Peyer's patch (tissue), 4 donors: ENCODE measurements at places on chromosomes 5 and 9.

DNA sequence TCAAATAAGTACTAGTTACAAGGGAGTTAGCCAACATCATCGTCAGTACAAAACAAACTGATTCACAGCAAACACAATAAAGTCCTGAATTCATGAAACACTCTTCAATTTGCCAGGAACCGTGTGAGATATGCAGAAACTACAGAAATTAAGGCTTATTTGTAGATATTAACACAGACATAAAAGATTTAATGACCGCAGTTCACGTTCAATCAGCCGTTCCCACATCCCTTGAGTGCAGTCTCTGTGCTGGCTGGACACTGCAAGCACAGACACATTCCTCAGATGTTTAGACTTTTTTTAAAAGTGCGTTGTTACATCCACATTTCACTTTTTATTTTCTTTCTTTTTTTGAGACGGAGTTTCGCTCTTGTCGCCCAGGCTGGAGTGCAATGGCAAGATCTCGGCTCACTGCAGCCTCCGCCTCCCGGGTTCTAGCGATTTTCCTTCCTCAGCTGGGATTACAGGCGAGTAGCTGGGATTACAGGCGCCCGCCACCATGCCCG lies 566 bp upstream of the CEP78 start:
- H3K27ac ChIP-seq, result peak overlapping the region; percentile 85
- H3K27me3 ChIP-seq, result no peaks in the 10 kb centered on the region
- DNase-seq, result no peak
- peak overlapping the region; percentile 83 for H3K4me3 ChIP-seq
- H3K36me3 ChIP-seq, result no peaks in the 10 kb centered on the region
- peaks cover 6% of the 10 kb centered on the region for H3K4me1 ChIP-seq

- DNase-seq, result no peak
- peaks cover 85% of the 10 kb centered on the region for H3K36me3 ChIP-seq
- H3K27ac ChIP-seq, result no peak overlapping the region
- no peak overlapping the region for H3K4me3 ChIP-seq
- H3K4me1 ChIP-seq, result no peaks in the 10 kb centered on the region
Measured at GRCh38 chr5:43530648-43531047, 15.7 kb upstream of the C5orf34 start.

DNA sequence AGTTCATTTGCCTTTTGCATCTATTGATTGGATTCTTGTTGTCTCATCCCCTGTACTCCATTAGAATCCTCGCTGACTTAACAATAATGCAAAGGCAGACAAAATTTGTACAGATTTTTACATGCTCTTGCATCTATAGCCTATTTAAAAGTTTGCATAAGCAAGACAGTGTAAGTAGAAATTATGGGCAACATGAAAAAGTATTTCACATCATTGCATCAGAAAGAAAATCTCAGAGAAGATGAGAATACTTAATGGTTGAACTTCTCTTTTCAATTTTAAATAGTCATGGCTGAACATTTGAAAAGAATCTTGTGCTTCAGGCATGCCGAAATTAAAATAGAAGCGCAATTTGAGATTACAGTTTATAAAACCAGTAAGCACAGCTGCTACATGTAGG lies 226.4 kb downstream of the EFNA5 start:
- H3K27ac ChIP-seq, result no peak overlapping the region
- no peaks in the 10 kb centered on the region for H3K36me3 ChIP-seq
- H3K27me3 ChIP-seq, result no peaks in the 10 kb centered on the region
- no peaks in the 10 kb centered on the region for H3K4me1 ChIP-seq
- H3K4me3 ChIP-seq, result no peak overlapping the region

GRCh38 chr5:11037941-11038340 lies 276.9 kb upstream of the DAP start:
- H3K27me3 ChIP-seq, result no peaks in the 10 kb centered on the region
- DNase-seq, result no peak
- H3K36me3 ChIP-seq, result no peaks in the 10 kb centered on the region
- no peak overlapping the region for H3K4me3 ChIP-seq
- H3K27ac ChIP-seq, result no peak overlapping the region

DNA sequence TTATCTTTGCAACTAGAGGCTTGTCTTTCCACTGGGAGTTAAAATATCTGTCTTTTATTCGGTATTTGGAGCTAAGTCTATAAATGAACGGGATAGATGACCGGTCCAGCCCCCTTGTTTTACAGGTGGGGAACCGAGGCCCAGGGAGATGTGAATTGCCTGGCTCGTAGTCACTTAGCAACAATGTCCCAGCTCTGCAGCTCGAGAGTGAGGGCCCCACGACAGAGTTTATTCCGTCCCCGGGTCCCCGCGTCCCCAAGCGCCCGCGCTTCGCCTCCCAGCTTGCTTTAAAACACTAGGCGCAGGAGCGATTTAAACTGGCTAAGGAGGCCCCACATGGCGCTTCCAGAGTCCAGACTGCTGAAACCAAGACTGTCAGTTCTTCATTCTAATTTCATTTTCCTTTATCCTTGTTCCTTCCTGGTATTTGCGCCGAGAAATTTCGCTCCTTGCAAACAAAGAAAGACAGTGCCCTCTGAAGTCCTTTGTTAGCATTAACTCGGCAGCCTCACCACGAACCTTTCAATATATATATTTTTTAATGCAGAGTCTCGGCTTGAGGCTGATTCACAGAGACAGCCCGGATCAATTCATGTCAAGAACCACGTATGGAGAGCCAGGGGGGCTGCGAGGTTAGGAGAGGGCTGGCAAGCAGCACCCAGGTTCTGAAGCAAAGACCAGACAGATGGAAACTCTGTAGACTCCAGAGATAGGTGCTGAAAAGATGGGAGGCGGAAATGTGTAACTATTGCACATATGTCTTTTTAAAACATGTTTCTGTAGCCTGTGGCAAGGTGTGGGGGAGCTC lies 1.4 kb upstream of the ENC1 start:
- peak overlapping the region; percentile 87 for H3K27ac ChIP-seq
- no peaks in the 10 kb centered on the region for H3K4me1 ChIP-seq
- peak; percentile 63 for DNase-seq
- H3K27me3 ChIP-seq, result no peaks in the 10 kb centered on the region
- peak overlapping the region; percentile 79 for H3K4me3 ChIP-seq

DNA sequence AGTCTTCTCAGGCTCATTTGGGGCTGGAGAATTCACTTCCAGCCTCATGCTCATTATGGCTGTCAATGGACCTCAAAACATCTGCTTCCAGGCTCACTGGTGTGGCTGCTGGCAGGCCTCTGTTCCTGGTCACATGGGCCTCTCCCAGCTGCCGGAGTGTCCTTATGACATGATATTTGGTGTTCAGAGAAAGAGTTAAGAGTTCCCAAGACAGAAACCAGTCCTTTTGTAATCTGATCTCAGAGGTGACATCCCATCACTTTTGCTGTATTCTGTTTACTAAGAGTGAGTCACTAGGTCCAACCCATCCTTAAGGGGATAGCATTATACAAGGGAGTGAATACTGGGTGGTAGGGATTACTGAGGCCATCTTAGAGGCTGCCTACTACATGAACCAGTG lies 104.6 kb downstream of the CACNA1B start:
- H3K27ac ChIP-seq, result no peak overlapping the region
- H3K27me3 ChIP-seq, result no peaks in the 10 kb centered on the region
- no peak overlapping the region for H3K4me3 ChIP-seq
- DNase-seq, result no peak
- no peaks in the 10 kb centered on the region for H3K36me3 ChIP-seq

GRCh38 chr5:164581889-164582288 lies 1076.5 kb downstream of the MAT2B start:
- H3K36me3 ChIP-seq, result no peaks in the 10 kb centered on the region
- no peaks in the 10 kb centered on the region for H3K27me3 ChIP-seq
- H3K27ac ChIP-seq, result no peak overlapping the region
- H3K4me3 ChIP-seq, result no peak overlapping the region
- DNase-seq, result no peak

DNA sequence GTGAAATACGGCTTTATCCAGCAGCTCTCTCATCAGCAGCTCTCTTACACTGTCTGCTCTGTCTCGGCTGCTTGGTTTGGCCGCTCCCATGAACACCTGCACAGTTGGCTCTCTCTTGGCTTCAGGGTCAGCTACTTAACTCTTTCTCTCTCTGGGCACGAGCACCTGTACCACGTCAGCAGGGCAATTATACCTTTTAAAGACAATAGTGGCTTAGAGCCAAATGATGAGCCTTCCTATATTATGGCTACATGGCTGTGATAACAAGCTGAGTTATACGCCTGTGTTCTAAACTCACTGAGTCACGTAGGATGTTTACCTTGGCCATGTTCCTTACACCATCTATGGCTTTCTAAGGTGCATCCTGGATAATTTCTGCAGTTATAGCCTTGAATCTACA lies 69.2 kb upstream of the CTNND2 start:
- no peaks in the 10 kb centered on the region for H3K27me3 ChIP-seq
- H3K4me1 ChIP-seq, result no peaks in the 10 kb centered on the region
- H3K4me3 ChIP-seq, result no peak overlapping the region
- H3K36me3 ChIP-seq, result no peaks in the 10 kb centered on the region
